ENCODE measurements at places on chromosomes 4 and X.

- no peaks in the 10 kb centered on the region for H3K36me3 ChIP-seq
- H3K4me1 ChIP-seq, result no peaks in the 10 kb centered on the region
- no peak for DNase-seq
- no peak overlapping the region for H3K27ac ChIP-seq
These were observed 239.2 kb upstream of the GNPDA2 start for GRCh38 chr4:44965435-44966095.

GRCh38 chr4:66567551-66567950 lies 897.3 kb upstream of the EPHA5 start:
- H3K4me3 ChIP-seq, result no peak overlapping the region
- no peaks in the 10 kb centered on the region for H3K36me3 ChIP-seq
- H3K27ac ChIP-seq, result no peak overlapping the region
- peaks cover 6% of the 10 kb centered on the region for H3K4me1 ChIP-seq
- H3K27me3 ChIP-seq, result no peaks in the 10 kb centered on the region

GRCh38 chrX:7269991-7270390 lies 122.0 kb upstream of the PUDP start:
- peaks cover 5% of the 10 kb centered on the region for H3K4me1 ChIP-seq
- no peak overlapping the region for H3K27ac ChIP-seq
- no peak overlapping the region for H3K4me3 ChIP-seq
- H3K27me3 ChIP-seq, result no peaks in the 10 kb centered on the region
- no peaks in the 10 kb centered on the region for H3K36me3 ChIP-seq

DNA sequence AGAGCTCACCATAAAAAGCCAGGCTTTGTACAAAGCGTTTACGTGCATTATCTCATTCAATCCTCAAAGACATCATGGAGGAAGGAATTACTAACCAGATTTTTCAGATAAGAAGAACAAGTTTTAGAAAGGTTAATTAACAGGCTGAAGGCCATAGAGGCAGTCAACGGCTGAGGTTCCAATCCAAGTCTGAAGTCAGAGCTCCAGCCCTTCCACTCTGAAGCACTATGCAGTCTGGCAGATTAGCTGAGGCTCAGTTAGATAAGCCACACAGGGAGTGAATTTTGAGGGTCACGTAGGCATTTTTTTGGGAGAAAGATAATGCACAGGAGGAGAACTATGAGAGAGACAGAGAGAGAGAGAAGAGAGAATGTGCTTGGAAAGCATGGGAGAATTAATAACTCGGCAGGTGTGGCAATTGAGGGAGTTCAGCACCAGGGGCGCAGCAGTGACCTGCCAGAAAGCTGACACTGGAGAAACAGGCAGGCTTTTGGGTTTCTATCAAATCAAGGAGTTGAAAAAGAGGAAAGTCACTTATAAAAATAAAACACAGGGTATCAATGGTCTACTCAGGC lies 116.5 kb upstream of the NAP1L5 start:
- H3K27ac ChIP-seq, result peak overlapping the region; percentile 93
- peaks cover 28% of the 10 kb centered on the region for H3K4me1 ChIP-seq
- no peaks in the 10 kb centered on the region for H3K36me3 ChIP-seq
- no peak overlapping the region for H3K4me3 ChIP-seq
- no peak for DNase-seq
- no peaks in the 10 kb centered on the region for H3K27me3 ChIP-seq

Measured in progenitor cell of endocrine pancreas (in vitro differentiated cells).